ENCODE measurements at places on chromosomes 16 and 17.

DNA sequence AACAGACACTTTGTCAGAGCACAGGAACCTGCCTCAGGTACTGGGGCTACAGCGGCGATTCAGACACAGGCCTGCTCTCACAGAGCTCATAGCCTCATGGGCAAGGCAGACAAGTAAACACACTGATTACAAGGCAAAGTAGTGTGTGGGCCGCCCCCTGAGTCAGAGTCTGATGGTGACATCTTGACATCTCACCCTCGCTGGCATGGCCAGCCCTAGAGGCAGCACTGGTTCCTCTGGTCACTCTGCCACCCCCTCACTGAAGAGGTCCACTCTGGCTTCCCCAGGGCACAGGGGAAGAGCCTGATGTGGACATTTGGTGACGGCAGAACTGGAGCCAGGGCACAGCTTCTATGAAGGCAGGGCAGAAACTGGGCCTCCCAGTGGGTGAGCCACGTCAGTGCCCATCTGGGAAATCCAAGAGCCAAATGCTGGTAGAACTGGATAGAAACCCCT, 32.9 kb upstream of the TOB1 start:
- DNase-seq = no peak

GRCh38 chr17:3982113-3982512, 17.9 kb upstream of the ATP2A3 start:
- no peak for DNase-seq

GRCh38 chr17:77802811-77803220, 155.7 kb upstream of the TNRC6C start:
- DNase-seq = peak; percentile 26

DNA sequence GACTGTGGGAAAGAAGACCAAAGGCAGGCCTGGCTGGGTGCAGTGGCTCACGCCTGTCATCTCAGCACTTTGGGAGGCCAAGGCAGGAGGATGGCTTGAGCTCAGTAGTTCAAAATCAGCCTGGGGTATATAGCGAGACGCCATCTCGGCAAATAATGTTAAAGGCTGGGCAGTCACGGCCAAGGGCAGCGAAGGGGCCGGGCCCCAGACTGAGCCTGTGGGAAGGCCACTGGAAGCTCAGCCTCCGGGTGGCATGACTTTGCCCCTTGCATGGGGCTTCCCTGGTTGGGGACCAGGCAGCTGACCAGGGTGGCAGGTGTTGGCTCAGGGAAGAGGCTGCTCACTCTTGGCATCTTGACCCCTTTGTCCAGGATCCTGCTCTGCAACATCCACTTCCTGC, 14.0 kb upstream of the CD300LD start:
- no peak for DNase-seq

GRCh38 chr16:87860553-87861299, 8.6 kb downstream of the SLC7A5 start:
- DNase-seq = no peak

Data from anterior cingulate cortex (tissue), 58 donors.